ENCODE measurements at places on chromosomes 1 and 21.

DNA sequence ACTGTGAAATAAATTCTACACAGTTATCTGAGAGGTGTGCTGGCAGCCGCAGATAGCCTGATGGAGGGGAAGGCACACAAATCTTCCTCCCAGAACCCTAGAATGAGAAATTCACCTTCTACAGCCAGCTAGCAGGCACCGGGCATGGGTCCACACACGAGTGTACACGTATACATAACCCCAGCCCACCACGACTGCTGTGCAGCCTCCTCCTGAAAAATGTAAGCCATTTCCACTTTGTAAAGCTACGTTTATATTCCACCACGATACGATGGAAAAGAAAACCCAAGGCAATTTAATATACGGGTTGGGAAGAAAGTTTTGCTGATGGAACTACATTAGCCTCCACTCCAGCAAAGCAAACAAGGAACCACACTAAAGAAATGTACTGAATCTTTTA lies 1.8 kb downstream of the BTG3 start:
- peak; percentile 21 for DNase-seq

DNA sequence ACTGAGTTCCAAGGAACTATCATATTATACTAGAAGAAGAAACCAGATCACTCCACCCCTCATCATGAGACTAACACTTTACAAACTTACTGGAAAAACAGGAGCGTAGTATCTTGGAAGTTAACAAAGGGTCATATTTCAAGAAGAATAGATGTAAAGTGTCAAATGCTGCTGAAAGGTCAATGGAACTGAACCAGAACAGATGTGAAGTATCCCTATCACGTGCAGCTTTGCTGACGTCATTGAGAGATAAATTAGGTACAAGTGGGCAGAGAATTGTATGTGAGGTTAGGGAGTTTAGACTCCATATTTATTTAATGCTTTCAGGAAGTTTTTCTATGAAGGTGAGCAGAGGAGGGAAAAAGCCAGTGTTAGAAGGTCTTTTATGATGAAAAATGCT lies 483.0 kb downstream of the NCAM2 start:
- DNase-seq: no peak

DNA sequence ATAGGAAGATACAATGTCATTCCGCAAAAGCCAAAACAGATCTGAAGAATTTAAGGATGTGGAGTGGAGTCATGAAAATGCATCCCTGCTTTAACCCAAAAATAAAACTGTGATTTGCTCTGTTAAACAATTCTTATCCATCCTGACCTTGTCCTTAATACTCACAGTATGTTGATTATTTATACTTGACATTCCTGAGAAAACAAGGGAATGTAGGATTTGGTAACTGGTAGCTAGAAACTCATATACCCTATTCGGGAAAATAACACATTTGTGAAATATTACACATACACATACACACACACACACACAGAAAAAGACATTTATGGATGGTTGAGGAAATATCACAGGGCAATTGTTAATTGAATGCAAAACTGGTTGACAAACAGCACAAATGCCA lies 80.2 kb downstream of the FMN2 start:
- no peak for DNase-seq

DNA sequence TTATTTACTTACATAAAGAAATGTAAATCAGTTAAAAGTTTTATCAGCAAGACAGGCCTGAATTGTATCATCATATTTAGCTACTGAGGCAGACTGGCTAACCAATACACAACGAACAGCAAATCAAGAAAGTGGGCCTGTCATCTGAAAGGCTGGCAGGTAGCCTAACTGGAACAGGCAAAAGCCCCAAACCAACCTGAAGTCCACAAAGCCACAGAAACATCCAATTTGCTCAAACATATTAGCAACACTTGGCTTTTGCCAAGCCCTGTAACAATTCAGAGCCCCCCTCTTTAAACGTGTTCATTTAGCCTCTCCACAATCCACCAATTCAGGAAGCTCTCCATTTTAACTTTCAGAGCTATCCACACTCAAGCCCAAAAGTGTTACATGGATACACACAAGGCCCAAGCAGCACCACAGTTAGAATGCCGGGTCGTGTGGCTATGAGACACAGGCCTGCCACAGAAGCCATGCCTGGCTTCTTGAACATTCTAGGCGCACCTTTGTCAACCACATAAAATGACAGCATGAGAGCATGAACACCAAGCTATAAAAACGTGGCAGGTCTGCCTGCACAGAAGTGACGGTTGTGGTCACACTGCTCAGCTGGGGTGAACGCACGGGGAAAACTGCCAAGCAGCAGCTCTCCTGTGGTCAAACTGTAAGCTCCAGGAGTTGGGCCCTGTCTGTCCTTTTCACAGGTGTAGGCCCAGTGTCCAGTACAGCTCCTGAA lies 49.3 kb downstream of the CD34 start:
- no peak for DNase-seq

- no peak for DNase-seq
Measured at GRCh38 chr1:93829061-93829460, 49.9 kb downstream of the DNTTIP2 start.

DNA sequence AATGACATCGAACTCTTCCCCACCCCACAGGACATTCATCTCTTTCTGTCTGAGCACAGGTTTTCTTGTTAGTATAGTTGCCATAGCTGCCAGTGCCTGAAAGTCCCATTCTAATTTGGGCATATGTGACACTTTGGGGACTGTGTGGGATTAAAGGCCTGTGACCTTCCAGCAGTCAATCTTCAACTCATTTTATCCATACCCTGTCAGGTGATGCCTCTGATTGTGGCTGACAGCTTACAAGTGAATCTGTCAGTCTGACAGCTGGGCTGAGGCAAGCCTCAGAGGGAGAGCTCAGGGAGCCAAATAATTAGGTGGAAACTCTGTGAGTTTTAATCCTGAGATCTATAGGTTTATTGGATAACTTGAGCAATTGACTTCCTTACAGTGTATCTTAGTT lies 29.6 kb downstream of the ZCCHC17 start:
- no peak for DNase-seq

DNA sequence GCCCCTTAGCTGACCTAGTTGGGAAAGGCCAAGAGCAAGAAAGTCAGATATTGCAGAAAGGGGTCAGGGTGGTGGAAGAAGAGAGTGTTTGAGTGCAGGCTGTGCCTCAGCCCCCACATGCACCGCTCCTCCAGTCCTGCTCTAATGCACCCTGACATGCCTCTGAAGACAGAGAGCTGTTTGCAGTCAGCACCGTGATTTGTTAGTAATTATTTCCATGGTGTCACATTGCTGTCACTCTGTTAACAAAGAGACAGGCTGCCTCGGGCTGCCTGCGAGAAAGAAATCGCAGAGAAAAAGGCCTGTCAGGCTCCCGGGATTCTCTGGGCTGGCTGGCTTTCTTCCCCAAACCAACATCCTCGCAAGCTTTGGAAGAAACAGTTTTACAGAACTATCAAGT lies 58.3 kb downstream of the ERI3 start:
- no peak for DNase-seq

DNA sequence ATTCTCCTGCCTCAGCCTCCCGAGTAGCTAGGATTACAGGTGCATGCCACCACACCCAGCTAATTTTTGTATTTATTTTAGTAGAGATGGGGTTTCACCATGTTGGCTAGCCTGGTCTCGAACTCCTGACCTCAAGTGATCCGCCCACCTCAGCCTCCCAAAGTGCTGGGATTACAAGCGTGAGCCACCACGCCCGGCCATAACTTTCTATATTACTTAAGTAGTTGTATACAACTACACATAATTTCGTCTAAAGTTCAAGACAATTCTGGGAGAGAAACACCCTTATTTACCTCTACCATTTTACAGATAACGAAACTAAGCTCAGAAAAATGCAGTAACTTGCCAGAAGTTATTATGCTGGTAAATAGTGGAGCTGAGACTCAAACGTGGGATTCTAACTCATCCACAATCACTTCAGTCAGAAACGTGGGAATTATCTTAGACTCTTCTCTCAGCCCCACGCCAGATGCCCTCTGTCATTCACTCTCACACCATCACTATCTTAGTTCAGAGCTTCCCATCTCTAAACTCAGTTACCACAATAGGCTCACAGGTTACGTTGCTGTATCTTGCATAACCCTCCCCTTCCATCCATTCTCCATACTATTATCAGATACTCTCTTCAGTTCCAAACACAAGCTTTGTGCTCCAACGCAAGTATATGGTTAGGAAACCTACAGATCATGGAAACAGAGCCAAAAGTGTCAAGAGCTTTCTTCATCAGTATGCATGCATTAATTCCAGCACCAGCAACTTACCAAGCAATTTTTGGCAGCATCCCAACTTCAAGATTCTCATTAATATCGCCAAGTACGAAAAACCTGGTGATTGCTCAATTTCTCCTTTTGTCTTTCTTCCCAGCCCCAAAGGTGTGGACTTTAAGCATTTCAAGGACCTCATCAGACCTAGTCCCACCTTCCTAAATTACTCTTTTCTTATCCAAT lies 69.3 kb downstream of the RERE start:
- no peak for DNase-seq

DNA sequence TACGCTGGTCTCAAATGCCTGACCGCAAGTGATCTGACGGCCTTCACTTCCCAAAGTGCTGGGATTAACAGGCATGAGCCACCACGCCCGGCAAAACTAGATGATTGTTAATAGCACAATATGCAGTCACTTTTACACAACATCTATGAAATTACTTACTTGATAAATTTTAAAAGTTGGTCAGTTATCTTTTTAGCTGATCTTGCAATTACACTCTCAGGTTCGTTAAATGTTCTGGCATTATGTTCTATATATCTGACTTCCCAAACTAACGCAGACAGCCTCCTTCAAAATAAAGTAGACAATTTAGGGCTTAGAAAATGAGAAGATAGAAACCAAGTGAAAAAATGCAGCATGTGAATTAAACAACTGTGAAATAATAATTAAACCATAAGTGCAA lies 31.8 kb upstream of the PSMG1 start:
- no peak for DNase-seq

GRCh38 chr1:54297596-54298283 lies 97.8 kb downstream of the MRPL37 start:
- no peak for DNase-seq

DNA sequence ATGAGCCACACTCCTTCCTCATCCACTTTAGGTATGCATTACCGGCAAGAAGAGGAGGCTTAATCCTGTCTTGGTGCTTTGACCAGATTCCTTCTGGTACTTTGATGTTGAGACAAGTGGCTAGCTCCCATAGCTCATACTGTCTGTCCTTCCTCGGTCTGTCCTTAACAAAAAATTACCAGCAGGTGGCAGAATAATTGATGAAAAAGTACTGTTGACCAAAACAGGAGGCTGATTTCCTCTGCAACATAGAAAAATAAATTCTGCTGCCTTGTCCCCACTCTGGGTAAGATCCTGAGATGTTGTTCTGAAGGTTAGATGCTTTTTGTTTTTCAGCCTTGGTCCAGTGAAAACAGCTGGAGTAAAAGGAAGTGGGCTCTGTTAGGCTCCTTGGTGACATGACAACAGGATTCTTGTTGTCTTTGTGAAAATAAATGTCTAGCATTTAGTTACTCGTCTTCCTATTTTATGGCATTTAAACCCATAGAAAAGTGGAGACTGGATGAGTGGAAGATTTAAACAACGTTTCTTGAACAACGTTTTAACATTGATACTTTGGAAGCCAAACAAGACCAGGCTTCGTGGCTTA lies 11.2 kb upstream of the HJV start:
- DNase-seq: peak; percentile 69

- no peak for DNase-seq
Measured at GRCh38 chr1:39507230-39507928, 15.9 kb downstream of the BMP8A start.

DNA sequence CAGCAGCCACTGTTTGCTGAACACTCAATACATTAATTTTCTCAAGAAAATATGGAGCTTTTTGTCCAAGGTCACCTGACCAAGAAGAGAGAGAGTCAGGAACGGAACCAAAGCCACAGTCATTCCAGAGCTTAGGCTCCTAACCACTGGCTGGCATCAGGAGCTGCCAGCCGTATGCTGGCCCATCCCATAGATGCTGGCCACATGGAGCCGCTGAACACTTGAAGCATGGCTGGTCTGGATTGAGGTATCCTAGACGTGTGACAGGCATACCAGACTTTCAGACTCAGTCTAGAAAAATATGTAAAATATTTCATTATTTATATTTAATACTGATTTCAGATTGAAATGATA lies 458.7 kb downstream of the MATN1 start:
- no peak for DNase-seq

DNA sequence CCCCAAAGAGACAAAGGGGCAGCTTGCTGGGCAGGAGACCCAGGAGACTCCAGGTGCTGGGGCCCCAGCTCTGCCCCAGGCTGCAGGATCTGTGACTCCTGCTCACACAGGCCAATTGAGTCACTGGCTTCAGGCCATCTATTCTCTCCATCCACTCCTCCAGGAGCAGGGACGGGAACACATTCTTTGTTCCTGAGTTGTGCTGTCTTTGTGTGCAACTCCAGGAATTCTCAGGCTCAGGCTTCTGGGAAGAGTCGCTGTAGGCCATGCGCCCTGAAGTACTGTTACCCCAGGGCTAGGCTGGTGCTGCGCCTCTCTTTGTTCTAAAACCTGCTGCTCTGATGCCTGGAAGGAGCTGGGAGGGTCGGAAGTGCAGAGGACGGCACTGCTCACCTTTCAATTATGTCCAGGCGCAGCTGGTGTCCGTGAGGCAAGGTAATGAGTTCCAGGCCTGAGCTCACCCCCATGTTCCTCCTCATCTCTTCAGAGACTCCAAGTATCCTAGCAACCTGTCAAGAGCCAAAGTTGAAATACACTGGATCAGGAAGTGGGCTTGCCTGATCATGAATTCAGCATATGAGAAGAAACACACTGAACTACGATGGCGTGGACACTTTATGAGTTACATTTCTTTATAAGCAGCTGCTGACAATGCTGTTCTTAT lies 105.9 kb downstream of the BCAR3 start:
- DNase-seq: no peak

- DNase-seq: no peak
Measured at GRCh38 chr1:244113532-244114320, 62.6 kb downstream of the ZBTB18 start.

DNA sequence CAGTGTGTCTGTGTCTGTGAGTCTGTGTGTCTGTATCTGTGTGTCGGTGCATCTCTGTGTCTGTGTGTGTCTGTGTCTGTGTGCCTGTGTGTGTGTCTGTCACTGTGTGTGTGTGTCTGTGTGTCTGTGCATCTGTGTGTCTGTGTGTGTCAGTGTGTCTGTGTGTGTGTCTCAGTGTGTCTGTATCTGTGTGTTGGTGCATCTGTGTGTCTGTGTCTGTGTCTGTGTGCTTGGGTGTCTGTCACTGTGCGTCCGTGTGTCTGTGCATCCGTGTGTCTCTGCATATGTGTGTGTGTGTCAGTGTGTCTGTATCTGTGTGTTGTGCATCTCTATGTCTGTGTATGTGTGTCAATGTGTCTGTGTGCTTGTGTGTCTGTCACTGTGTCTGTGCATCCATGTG lies 44.7 kb upstream of the POFUT2 start:
- no peak for DNase-seq
